ENCODE measurements at places on chromosomes 2 and 18. TPM values are rescaled to one million over a fixed set of nuclear protein-coding genes. Genes with fewer than 3 reads are reported as not detected.

DNA sequence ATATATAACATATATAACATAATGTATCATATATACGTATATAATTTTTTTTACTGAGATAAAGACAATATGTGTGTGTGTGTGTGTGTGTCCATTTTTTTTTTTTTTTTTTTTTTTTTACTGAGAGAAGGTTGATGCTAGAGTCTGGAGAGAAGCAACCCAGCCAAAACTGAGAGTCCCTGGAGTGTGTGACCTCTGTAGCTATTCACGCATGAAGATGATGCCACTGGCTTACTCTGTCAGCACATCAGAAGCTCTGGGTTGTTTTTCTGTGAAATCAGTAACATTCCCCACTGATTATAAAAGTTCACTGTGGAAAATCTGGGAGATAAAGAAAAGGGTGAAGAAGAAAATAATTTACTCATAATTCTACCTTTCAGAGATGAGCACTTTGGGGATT is 27.2 kb downstream of the CCDC195 start:
- DNase-seq, result no peak

- no peak for DNase-seq
These were observed 6.4 kb upstream of the BOK start for GRCh38 chr2:241551998-241552737.

POTEJ gene
- total RNA-seq, result not detected

GRCh38 chr2:49950646-49951045 is 796.3 kb upstream of the FSHR start:
- DNase-seq, result no peak

- no peak for DNase-seq
These were observed 67.6 kb upstream of the ITGB6 start for GRCh38 chr2:160267692-160268091.

GRCh38 chr2:152405206-152406118 is 70.5 kb downstream of the FMNL2 start:
- DNase-seq, result no peak

DNA sequence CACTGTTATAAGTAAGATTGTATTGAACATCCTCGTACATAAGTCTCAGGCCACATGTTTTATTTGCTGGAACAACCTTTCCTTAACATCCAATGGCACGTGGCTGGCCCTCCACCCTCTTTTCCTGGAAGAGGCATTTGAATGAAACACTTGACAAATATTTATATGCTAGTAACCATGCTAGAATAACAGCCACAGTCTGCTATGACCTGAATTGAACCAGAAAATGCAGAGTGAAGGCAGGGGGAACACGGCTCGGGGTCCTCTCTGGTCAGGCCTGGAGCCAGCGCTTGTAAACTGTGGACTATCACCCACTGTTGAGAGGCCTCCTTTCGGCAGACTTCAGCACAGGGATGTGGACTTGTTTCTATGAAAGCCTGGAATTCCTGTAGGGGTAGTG is 198.2 kb upstream of the COPS8 start:
- DNase-seq, result no peak

- DNase-seq, result no peak
These were observed 232.3 kb downstream of the KLHL29 start for GRCh38 chr2:23617167-23617810.

ABCB11 gene
- total RNA-seq, result not detected

DNA sequence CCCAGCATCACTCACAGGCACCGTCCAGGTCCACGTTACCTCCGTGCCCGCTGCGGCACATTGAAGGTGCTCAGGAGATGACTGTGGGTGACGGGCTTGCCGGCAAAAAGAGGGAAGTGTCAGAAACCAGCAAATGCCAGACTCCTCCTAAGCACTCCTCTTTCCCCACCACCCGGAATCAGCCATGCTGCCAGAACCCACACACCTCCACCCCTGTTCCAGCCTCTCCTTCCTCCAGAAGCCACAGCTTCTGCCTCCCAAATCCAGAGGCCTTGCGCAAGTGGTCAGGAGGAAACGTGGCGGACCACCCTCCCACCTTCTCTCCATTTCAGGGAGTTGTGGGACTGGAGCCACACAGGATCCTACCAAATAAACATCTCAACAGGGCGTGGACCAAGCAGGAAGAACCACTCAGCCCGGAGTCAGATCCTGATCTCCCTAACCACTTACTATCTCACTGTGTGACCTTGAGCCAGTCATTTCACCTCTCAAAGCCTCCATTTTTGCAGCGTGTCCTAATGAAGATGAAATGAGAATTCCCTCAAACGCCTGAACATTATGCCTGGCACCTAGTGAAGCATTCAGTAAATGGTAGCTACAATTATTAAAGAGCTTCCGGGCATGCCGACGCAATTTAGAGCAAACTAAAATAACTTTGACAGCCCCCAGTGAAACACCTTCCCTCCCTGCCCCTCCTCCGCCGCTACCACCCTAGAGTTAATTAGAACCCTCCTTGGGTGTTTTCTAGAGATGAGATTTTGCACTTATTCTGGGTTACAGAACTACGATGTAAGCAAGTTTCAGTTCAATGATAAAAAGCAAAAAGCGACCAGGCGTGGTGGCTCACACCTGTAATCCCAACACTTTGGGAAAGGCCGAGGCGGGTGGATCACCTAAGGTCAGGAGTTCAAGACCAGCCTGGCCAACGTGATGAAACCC is 32.9 kb downstream of the SMAD7 start:
- no peak for DNase-seq

DUSP19 gene
- 0.04 TPM for total RNA-seq

GRCh38 chr2:45014016-45014702 is 4.9 kb upstream of the SIX2 start:
- DNase-seq, result no peak

CYS1 gene
- total RNA-seq, result 0.54 TPM

GRCh38 chr2:84285056-84285747 is 173.9 kb downstream of the SUCLG1 start:
- no peak for DNase-seq

DNA sequence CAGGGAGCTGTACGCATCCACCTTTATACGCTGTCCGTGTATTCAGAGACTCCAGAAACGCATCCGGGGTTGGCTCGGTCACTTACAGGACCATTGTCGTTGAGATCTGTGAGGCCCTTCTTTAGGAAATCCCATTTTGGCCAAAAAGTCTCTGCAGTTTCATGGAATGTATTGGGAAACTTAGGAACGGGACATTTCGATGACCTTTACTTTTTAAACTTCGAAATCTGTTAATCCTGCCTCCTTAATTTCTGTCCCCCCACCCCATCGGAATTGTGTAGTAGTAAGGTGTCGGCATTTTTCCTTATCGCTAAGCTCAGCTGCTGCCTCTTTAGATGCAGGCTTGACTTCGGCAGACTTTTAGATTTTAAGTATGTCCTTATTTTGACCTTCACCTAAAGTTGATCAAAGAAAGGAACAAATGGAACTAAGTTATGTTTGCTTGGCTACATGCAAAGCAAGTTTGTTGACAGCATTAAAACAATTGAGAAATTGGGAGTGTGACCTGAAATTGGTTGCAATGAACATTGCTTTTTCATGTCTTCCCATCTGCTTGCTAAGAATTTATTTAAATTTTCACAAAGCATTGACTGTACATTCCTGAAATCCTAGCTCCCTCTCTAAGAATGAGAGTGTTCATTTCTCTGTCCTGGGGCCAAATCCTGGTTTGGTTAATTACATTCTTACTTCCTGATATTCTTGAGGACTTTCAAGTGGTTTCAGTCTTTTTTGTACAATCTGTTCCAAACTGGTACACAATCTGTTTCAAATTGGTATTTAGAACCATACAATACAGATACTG is 884 bp upstream of the RAPH1 start:
- DNase-seq, result no peak

DNA sequence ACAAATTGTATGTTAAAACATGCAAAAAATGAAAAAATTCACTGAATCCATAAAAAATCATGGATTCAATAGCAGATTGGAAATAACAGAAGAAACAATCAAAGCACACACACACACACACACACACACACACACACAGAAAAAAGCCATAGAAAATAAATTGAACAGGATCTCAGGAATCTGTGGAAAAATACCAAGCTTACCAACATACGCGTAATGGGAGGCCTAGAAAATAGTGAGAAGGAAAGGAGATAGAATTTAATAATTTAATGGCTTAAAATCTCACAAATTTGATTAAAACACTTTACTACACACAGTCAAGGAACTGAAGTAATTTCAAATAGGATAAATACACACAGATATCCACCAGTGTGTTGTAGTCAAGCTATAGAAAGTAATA is 1671.5 kb upstream of the PIK3C3 start:
- DNase-seq, result no peak

SOX11 gene
- total RNA-seq, result not detected

DNA sequence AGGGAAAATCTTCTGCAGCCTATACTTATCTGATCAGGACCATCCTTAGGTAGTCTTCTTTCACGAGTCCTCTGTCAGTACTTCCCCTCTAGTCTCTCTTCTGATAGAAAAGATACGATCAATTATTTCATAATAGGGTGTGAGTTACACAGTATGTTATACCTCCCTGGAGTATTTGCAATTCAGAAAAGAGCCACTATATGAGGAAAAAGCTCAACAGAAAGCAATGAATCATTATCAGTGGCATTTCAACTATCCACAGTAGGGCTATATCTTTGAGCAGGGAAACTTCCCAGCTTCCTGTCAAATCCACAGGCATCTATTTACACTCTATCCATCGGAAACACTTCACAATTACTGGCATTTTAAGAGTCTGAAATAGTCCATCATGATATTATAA is 105.3 kb upstream of the ACVR2A start:
- DNase-seq, result no peak
